ENCODE measurements at places on chromosomes 12 and 14. TPM values are rescaled to one million over a fixed set of nuclear protein-coding genes. Genes with fewer than 3 reads are reported as not detected.

Gene SERPINA10
- not detected for total RNA-seq

Gene SLC5A8
- total RNA-seq = not detected

Gene FERMT2
- total RNA-seq = 326 TPM

Gene LGR5
- total RNA-seq = 1.3 TPM

Gene LRFN5
- 0.74 TPM for total RNA-seq

Gene SMOC1
- total RNA-seq = 28.9 TPM

Gene ANKS1B
- 37.1 TPM for total RNA-seq

DNA sequence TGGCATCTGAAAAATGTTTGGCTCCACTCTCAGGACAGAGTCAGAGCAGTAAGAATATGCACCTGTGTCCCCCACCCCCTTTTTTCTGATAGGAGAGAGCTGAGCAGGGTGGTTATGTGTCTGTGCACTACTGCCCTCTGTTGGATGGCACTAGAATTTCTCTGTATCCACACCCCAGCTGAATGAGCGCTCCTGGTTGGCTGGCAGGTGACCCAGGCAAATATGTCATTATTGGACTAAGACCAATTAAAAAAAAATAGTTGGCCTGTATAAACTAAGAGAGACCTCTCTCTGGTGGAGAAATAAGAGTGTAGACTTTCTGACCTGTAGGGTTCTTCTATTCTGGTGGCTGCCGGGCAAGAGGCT lies 107.0 kb downstream of the PTCSC3 start:
- no peak for DNase-seq

DNA sequence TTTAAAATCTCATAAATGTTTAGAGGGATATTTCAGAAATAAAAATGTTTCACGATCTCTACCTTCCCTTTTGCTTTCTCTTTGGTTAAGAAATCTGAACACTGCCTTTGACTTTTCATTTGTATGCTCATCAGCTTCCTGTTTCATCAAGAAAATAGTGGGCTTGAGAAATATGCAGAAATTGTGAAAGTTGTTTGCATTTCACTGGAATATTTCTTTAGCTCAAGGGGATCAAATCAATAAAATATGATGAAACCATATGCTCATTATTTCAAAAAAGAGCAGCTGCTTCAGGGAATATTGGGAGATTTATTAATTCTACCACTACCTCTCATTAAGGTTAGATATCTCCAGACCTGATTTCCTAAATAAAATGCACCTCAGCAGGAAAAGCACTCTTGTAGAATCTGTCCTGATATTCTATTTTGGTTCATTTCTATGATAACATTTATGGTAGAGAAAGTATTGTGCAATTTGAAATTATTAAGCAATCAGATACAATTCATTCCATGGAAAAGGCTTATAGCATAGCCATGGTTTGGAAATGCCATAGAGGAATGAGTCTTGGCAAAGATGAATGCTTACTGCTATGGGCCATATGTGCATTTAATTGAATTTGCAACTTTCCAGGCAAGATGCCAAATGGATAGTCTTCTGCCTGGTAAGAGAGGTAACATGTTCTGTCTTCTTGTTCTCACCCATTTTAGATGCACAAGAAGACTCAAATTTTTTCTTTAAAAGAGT lies 212.6 kb upstream of the SLC16A7 start:
- no peak for DNase-seq

DNA sequence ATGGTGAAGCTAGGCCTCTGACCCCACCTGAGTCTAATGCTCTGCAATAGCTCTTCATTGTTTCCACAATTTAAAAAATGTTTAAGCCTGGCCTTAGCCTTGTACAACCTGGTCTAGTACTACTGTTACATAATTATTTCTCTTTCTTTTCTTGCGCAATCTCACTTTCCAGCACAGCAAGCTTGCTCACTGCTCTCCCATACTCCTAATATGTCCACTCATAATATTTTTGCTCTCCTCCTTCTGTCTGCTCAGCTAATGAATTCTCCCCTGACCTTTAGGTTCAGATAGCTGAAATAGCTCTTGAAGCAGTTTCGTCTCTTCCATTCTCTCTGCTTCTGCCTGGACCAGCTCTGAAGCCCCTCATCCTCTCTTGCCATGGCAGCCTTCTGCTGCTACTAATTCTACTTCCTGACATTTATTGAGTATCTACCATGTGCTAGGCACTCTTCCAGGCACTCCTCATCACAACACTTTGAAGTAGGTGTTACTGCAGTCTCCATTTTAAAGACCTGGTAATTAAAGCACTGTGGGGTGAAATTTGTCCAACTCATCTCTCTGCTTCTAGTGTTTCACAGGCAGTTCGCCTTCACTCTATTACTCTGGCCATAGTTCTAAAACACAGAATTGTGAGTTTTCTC lies 2.8 kb upstream of the SLC48A1 start:
- DNase-seq = no peak

DNA sequence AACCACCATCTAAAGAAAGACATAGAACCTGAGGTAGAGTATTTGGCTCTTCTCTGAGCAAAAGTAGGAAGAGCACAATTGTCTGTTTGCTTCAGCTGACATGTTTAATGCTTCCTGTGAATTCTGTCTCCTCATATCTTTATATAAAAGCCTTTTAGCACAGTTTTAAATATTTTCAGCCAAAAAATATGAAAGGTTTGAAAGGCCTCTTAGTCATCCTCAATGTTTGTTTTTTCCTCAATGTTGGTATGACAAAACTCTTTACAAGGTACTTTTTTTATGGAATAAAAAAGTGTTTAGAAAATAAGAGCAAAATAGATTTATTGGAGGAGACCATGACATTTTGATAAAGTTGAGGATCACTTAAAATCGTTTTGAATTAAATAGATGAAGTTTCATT lies 360.9 kb downstream of the NAV3 start:
- no peak for DNase-seq

- no peak for DNase-seq
Observed at GRCh38 chr12:15299947-15300346, 22.4 kb upstream of the PTPRO start.

GRCh38 chr12:118073768-118074167 lies 12.8 kb upstream of the WSB2 start:
- no peak for DNase-seq

DNA sequence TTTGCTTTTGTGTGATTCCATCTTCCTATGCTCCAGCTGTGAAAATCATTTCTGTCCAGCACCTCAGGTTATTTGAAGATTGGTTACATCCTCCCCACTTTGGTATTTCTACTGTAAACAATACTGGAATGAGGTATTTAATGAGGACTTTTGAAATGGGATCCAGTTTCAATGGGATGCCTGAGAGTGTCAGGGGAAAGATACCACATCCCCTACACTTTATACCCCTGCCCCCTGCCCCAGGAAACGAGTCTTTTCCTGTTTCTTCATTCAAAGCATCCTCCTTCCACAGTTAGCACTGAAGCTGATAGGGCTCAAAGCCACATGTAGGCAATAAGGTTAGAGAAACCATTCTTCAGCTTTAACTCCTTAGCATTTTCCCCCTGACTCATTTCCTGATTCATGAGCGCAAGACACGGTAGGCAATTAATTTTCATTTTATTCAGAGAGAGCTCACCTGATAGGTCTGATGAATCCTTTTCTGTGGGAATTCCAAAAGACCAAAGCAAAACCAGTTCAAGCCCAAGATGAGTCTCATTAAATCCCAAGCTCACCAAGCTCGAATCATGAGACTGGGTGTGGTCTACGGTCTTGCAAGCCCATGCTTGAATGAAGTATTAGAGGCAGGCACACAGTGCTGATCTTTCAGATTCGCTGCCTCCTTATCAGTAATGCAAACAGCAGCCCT lies 143.6 kb upstream of the CRY1 start:
- no peak for DNase-seq

DNA sequence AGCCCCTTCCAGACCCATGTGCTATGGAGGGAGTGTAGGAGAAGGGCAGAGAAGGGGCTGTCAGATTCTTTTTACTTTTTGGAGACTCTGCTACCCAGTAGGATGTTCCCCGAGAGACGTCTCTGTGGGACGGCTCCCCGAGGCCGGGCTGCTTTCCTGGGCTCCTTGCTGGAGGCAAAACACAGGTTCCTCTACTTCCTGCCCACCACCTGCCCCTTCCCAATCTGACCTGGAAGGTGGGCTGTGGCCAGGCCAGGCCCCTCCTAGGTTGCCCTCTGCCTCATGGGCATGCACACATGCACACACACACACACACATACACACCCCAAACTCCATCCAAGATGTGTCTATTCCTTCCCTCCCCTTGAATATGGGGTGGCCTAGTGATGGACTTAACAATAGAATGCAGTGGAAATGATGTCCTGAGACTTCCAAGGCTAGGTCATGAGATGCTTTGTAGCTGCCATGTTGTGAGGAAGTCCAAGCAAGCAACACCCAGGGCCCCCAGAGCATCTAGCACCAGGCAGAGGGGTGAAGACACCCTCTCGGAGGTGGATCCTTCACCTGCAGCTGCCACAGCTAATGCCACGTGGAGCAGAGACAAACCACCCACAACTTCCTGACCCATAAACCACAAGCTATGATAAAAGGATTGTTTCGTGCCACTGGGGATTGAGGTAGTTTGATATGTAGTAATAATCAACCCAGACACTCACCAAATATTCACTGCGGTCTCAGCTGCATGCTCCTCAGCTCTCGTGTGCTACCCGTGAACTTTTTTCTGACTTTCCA lies 1.6 kb upstream of the ASB2 start:
- no peak for DNase-seq

GRCh38 chr14:67575684-67576083 lies 24.4 kb downstream of the PIGH start:
- DNase-seq = peak; percentile 74

DNA sequence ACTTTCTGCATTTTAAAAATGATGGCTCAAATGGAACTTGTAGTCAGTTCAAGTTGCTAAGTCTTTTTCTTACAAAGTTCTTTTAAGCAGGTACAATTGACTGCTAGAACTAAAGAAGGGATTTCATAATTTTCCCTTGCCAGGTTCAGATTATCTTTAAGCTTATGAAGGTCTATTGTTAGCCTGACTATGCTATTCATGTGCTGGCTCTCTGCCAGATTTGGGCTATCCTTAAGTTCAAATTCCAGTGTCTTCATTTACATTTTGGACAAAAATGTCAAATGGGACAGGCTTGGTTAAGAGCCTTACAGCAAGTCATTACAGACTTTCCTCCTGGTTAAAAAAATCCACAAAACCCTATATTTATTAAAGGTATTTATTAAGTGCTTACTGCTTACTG lies 42.3 kb downstream of the INSM2 start:
- DNase-seq = no peak

DNA sequence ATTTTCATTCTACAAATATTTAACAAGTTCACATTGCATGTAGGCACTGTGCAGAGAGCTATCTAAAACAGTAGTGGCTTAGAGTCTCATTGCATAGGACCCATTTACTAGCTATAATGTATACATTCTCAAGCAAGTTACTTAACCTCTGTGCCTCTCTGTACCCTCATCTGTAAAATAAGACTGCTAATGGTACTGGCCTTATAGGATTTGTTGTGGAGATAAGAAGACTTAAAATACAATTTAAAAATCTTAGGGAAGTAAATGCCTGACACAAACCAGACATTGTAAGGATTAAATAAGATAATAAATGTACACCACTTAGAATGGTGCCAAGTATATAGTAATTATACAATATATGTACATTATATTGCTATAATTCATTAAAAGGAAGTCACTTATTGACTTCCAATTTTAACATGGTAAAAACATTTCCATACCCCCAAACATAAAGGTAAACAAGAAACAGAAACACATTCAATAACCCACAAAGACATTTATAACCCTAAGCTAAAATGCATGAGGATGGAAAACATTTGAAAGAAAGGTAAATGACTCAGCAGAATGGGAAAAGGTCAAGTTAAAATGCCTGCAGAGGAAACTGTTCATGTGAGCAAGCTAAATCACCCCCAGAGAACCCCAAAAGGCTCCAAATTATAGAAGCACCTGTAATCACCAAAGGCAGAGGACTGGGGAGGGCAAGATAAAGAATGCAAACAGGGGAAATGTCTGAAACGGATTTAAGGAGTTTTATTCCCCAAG lies 30.8 kb downstream of the RPS6KA5 start:
- DNase-seq = no peak

GRCh38 chr14:89697281-89698060 lies 257.1 kb downstream of the EFCAB11 start:
- no peak for DNase-seq

- no peak for DNase-seq
Observed at GRCh38 chr12:53483979-53484377, 15.3 kb downstream of the MAP3K12 start.
